ENCODE measurements at places on chromosomes 11 and 22.

- no peak for DNase-seq
Observed at GRCh38 chr22:27576815-27577573, 224.6 kb downstream of the MN1 start.

DNA sequence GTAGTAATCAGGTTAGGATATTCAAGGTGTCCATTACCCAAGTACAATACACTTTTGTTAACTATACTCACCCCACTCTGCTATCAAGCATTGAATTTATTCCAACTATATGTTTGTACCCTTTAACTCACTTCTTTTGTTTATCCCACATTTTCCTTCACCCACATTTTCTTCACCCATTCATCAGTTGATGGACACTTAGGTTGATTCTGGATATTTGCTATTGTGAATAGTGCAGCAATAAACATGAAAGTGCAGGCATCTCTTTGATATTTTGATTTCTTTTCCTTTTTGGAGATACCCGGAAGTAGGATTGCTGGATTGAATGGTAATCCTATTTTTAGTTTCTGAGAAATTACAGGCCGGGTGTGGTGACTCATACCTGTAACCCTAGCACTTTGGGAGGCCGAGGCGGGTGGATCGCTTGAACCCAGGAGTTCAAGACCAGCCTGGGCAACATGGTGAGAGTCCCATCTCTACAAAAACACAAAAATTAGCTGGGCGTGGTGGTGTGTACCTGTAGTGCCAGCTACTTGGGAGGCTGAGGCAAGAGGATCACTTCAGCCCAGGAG, 6.5 kb downstream of the TMEM25 start:
- no peak for DNase-seq

GRCh38 chr11:11293798-11294550, 59.1 kb downstream of the CSNK2A3 start:
- DNase-seq = no peak

DNA sequence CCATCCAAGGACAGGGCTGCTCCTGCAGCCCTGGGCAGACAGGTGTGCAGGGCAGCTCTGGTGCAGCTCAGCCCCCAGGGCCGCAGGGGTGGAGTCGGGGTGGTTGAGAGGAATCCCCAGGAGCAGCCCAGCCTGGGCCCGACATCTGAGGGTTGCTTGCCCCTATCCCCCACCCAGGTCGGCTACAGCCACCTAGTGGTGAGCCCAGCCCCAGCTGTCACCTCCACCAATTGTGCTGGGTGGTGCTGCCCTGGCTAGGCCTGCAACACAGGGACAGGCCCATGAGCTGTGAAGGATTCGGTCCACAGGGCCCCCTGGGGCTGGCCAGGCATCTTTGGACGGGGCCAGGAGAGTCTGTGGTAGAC, 29.6 kb downstream of the RTN4R start:
- peak; percentile 49 for DNase-seq

- DNase-seq = no peak
Observed at GRCh38 chr11:1652026-1652425, 22.5 kb downstream of the KRTAP5-5 start.

DNA sequence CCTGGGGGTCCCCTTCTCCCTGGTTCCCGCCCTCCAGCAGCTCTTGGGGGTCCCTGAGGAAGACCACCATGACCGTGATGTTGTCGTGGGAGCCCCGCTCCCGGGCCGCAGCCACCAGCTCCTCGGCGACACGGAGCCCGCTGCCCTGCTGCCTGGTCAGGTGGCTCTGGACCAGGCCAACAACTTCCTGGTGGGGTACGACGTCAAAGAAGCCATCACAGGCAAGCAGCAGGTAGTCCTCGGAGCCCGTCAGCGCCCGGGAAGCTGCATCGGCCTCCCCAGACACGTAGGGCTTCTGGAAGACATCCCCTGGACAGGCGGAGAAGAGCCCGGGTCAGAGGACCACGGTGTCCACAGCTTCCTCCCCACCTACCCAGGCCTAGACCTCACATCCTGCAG, 29.5 kb downstream of the PPM1F start:
- no peak for DNase-seq

DNA sequence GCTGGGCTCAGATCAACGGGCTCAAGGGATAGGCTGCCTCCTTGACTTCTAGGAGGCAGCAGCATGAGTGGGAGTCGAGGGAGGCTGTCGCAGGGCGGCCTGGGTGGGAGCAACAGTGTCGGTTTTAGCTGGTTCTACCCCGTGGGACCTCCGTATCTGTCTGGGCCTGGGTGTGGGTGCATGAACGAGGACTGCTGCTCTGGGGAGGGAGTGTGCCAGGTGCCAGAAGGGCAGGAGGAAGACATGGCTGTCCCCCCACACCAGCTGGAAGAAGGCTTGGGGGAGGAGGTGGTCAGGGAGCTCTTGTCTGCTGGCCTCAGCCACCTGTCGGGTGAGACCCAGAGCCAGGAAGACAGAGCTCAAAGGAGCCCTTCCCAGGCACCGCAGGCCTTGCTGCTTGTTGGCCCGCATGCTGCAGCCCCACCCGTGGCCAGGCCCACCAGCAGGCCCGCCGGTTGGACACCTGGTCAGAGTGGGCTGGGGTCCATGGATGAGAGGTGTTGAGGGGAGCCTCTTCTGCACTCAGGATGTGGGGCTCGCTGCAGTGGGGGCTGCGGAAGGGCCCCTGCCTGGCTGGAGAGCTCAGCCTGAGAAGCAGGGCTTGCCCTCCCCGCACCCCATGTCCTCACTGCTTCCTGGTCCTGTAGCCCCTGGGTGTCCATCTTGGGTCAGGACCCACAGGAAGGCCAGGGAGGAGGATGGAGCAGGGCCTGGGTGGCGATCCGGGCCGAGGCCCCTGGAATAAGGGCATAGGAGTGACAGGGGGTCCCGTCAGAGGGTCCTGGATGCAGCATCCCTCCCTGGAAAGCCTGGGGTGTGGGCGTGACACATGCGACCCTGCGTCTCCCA, 3.4 kb downstream of the CEND1 start:
- DNase-seq = no peak

DNA sequence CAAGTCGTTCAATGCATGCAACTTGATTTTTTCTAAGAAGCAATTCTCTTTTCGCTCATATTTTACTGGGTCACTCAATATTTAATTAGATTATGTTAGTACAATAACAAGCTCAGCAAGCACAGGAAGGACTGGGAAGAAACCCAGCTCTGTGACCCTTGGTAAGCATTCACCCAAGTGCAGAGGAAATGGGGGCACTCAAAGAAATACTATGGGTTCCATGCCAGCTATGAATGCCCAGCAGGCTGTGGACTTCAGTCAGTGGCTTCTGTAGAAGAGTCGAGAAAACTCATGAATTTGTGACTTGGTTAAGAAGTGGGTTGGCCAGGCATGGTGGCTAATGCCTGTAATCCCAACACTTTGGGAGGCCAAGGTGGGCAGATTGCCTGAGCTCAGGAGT, 123.6 kb downstream of the GALNT18 start:
- no peak for DNase-seq

DNA sequence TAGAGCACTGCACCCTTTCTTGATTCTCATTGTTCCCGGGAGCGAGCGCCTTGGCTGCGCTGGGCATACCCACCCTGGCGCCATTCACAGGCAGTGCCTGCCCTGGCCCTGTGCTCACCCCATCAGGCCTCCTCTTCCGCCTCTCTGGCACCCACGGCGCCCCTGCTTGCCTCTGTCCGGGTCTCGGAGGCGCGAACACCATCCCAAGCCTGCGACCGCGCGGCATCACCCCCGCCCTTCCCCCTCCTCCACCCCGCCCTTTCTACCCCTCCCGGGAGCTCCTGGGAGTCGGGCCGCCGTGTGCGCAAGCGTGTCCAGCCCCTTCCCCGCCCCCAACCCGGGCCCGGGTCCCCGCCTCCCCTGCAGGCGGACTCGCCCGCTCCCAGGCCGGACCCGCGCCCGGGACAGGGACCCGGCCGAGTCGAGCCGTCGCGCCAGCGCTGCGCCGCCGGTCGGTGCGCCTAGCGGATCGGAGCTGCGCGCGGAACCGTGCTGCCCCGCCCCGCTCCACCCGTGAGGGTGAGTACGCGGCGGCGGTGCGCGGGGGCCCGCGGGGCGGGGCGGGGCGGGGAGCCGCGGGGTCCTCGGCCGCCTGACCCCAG, at the start of gene ST3GAL4:
Gene ST3GAL4, plus strand, starts transcription at position 363 of the 602 bp plus-strand sequence. CDS start 50,470 bp downstream, outside the sequence.
- peak; percentile 69 for DNase-seq

- DNase-seq = no peak
Observed at GRCh38 chr11:130513132-130513531, 64.7 kb downstream of the ADAMTS15 start.

DNA sequence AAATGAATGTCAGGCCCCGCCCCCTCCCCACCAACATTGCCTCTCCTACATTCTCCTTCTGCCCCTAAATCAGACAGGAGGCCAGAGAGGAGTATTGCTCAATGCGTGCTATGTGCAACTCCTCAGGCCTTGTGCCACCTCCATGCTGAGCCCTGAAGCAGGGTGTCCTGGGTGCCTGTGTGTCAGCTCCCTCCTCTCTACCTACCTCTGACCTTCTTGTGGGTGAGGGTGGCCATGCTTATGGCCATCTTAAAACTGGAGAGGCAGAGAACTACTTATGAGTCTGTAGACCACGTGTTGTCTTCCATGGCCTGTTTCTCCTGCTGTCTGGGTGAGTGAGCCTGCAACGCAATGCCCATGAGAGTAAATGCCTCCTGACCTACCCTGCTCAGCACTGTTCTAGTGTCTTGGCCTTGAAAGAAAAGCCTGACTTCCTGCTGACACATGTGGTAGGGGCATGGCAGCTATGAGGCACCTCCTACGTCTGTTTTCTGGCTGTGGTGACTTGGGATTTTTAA, 10.5 kb downstream of the MCAM start:
- no peak for DNase-seq

DNA sequence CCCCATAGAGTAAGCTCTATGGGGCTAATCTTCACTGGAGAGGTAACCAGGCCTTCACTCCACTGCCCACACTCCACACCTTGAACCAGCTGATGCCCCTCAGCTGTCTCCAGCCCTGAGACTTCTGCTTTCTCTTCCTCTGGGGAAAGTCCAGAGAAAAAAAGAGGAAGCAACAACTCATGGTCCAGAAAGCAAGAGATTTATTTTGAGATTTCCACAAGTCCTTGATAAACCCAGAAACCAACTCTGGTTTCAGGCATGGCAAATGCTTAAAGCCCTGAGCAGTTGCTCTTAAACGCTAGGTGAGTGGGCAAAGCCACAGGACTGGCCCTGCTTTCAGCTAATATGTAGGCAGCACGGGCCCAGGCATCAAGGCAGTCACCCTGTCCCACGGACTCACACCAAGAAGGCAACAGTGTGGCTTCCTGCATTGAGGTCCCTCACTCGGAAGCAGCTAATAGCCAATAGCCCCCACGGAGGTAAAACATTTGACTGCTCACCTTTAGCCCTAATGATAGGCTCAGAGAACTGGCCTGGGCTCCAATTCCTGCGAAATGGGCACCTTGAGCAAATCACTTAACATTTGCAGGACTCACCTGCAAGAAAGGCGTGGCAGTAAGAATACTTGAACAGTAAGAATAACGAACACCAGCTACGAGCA, 4.3 kb downstream of the CYB561A3 start:
- no peak for DNase-seq

DNA sequence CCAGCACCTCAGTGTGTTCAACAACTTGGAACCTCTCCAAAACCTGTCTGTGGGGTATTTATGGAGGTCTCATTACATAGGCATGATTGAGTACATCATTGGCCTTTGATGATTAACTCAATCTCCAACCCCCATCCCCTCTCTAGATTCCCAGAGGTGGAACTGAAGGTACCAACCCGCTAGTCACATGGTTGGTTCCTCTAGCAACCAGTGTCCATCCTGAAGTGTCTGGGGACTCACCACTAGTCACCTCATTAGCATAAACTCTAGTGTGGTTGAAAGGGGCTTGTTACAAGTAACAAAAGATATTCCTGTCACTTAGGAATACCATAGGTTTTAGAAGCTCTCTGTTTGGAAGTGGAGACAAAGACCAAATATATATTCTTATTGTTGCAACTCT, 40.3 kb downstream of the SIK2 start:
- DNase-seq = no peak

DNA sequence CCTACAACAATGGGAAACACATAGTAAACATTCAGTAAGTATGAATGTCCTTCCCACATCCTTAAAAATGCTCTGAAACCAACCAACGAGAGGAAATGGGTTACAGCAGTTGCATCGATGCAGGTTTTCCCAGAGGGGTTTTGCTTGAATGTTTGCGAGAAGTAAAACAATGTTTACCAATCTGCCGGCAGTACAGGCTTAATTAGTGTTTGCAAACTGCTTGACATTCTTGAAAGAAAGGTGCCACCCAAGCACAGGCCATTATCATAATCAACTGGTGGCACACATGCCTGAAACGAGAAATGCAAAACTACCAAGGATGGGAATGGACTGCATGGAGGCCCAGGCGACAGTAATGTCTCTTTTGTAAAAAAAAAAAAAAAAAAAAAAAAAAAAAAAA, 27.1 kb upstream of the OPCML start:
- DNase-seq = no peak

GRCh38 chr11:749731-750130, 2.5 kb downstream of the TALDO1 start:
- DNase-seq = no peak

GRCh38 chr11:119372260-119373058, 9.0 kb downstream of the USP2 start:
- no peak for DNase-seq

- DNase-seq = no peak
Observed at GRCh38 chr22:25908755-25909154, 166.8 kb downstream of the MYO18B start.

DNA sequence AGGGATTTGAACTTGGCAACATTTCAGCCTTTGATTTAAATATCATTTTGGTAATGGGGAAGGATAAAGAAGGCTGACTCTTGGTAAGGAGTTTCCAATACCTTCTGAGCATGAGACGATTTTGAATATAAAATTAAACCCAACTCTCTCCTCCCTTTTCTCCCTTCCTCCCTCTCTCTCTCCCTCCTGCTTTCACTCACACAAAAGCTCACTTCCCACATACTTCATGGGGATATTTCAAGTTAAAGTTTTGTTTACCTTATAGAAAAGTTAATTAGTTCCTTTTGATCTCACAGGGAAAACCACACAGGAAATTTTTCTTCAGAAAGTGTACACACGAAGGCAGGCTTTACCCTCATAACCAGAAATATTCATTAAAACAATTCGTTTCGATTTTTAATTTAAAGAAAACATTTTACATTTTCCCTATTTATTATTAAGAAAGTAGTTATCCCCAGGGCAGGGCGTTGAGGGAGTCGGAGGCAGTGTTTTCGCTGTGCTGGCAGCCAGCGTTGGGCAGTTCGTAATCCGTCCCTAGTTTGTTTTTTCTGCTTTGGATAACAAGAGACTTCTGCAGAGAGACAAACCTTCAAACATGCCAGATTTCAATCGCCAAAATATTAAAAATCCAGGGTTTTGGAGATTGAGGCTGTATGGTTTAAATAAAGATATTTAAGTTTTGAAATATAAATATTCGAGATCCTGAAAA, 25.3 kb upstream of the ALX4 start:
- DNase-seq = no peak

GRCh38 chr11:4125141-4125540, 30.5 kb downstream of the RRM1 start:
- no peak for DNase-seq

- no peak for DNase-seq
Observed at GRCh38 chr11:16876053-16876752, 137.8 kb downstream of the C11orf58 start.

- no peak for DNase-seq
Observed at GRCh38 chr11:32435511-32435941, at the start of gene WT1. TSS of gene WT1 (minus strand) at chr11:32435539.
